ENCODE measurements at places on chromosomes 3 and 15. TPM values are rescaled to one million over a fixed set of nuclear protein-coding genes. Genes with fewer than 3 reads are reported as not detected.

DNA sequence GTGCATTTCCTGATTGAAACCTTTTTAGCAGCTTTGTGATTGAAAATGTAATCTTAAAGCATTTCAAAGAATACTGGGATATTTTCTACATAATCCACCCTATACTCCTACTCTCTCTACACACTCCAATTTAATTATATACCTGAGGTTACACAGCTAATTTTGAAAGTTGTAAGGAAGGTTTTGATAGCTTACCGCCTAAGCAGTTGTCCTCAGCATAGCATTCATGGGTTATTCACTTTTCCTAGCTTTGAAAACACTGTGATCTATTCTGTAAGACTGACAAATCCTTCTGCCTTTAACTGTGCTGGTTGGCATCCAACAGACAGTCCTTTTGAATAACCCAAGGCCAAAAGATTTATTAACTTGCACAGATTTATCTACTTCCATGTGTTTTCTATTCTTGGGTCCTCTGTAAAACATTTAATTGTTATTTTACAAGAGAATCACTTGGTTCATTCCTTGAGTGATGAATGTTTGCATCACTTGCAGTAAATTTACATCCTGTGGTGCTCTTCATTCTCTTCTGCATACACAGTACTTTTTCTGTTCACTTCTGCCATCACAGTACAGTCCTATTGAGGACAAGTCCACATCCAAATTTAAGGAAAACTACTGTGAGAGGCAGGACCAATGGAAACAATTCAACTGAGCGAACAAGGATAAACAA is 44.8 kb downstream of the SERPINI1 start:
- DNase-seq: no peak

GRCh38 chr3:119352034-119352609 is 57.9 kb downstream of the ARHGAP31 start:
- no peak for DNase-seq

GRCh38 chr3:196994056-196994455 is 25.4 kb upstream of the PIGZ start:
- no peak for DNase-seq

The NR2F2 gene
- 47.0 TPM for polyA plus RNA-seq

The CPB1 gene
- not detected for polyA plus RNA-seq

The PROS1 gene
- polyA plus RNA-seq: 5.2 TPM
